ENCODE measurements at places on chromosomes 3 and 15.

DNA sequence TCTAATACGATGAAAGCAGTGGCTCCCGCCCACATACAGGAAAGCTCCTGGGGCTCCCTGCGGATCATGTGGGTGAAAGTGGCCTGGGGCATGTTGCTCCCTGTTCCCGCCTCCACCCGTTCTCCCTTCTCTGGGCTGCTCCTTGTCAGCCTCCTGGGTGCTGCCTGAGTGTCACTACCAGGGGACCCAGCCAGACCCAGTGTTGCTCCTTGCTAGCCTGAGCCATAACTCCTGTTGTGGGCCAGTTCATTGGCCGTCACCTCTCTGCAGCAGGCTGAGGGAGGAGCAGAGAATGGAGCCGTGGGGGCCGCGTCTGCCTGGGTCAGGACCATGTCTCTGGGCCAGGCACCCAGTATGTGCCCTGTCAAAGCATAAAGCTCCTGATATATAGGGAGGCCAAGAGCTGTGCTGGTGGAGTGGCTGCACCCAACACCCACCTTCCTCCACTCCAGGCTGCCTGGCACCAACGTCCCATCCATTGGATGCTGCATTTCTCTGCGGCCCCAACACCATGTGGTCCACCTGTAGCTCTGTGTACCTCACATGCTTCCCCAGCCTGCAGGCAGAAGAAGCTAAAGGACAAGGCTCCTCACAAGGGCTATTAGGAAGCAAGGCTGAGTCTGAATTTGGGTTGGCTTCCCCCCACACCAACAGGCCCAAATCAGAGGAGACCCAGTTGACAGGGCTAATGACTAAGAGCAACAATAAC lies 40.5 kb downstream of the KLF13 start:
- DNase-seq, result no peak
- H3K4me1 ChIP-seq, result peaks cover 75% of the 10 kb centered on the region
- no peaks in the 10 kb centered on the region for H3K36me3 ChIP-seq
- H3K27me3 ChIP-seq, result no peaks in the 10 kb centered on the region

DNA sequence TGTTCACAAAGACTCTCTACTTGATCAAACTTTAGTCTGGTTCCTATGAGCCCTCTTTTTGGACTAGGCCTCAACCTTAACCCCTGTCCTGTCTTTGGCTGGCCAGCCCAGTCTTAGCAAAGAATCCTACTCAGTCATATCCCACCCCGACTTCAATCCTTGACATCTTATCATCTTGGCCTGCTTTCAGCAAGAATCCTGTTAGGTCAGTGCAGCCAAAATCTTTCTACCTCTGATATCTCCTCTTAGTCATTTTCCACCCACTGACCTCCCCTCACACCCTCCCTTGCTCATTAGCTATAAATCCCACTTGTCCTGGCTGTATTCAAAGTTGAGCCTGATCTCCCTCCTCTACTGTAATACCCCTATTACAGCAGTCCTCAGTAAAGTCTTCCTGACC lies 286.1 kb downstream of the MAGI1 start:
- no peaks in the 10 kb centered on the region for H3K36me3 ChIP-seq
- no peaks in the 10 kb centered on the region for H3K27me3 ChIP-seq
- no peak for DNase-seq

GRCh38 chr3:11346416-11346815 lies 74.2 kb downstream of the ATG7 start:
- no peaks in the 10 kb centered on the region for H3K4me1 ChIP-seq
- peaks cover 44% of the 10 kb centered on the region for H3K36me3 ChIP-seq
- H3K27ac ChIP-seq, result no peak overlapping the region
- no peak for DNase-seq

DNA sequence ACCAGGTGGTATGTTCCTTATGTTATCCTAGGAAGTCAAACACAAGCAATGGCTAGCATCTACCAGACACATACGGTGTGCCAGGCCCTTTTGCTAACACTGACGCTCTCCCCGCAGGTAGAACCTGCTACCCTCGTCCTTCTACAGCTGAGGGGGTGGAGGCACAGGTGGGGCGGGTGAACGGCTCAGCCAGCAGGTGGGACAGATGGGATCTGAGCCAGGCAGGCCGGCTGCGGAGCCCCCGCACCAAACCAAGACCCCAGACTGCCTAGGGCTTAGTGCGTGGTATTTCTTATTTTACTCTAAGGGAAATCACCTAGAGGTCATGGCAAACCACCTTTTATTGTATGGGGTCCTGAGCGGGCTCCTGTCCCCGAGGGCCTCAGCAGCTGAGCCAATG lies 53.9 kb upstream of the PCSK6 start:
- no peaks in the 10 kb centered on the region for H3K36me3 ChIP-seq
- H3K27me3 ChIP-seq, result no peaks in the 10 kb centered on the region
- H3K27ac ChIP-seq, result no peak overlapping the region
- H3K4me3 ChIP-seq, result no peak overlapping the region
- DNase-seq, result no peak

GRCh38 chr15:50186090-50186489 lies 4.1 kb downstream of the SLC27A2 start:
- DNase-seq, result no peak
- no peaks in the 10 kb centered on the region for H3K36me3 ChIP-seq
- H3K27ac ChIP-seq, result no peak overlapping the region
- peaks cover 27% of the 10 kb centered on the region for H3K4me1 ChIP-seq
- H3K27me3 ChIP-seq, result no peaks in the 10 kb centered on the region

DNA sequence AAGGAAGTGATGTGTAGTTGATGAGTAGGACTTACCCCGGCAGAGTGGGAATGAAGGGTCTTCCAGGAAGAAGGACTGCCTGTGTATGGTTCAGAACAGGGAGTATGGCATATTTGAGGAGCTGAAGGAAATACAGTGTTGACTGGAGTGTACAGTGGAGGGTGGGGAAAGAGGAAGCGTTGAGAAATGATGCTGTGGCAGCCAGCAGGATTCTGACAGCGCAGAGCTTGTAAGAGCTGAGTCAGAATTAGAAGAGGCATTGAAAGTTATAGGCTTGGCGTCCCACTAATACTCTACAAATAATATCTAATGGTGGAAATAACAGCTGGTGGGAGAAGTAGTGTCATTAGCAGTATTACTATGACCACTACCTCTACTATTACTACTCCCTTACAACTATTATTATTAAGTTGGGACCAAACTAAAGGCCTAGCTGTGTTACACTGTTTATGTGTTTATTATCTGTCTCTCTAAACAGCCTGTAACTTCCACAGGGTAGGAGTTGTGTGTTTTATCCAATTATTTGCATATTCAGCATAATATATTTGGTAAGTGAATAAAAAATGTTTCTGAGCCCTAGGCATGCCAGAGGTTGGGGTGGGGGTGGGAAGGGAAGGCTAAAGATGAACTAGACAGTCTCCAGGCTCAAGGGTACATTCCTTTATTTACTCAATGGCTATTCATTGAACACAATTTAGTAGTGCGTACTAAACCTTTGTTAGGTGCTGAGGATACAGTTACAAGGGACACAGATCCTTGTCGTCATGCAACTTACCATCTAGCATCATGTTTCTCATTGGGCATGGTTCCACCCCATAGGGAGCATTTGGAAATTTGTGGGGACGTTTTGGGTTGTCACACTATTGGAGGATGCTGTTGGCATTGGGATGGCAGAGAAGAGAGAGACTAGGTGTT lies 428.8 kb upstream of the ONECUT1 start:
- H3K4me3 ChIP-seq, result no peak overlapping the region
- DNase-seq, result no peak
- no peaks in the 10 kb centered on the region for H3K27me3 ChIP-seq

DNA sequence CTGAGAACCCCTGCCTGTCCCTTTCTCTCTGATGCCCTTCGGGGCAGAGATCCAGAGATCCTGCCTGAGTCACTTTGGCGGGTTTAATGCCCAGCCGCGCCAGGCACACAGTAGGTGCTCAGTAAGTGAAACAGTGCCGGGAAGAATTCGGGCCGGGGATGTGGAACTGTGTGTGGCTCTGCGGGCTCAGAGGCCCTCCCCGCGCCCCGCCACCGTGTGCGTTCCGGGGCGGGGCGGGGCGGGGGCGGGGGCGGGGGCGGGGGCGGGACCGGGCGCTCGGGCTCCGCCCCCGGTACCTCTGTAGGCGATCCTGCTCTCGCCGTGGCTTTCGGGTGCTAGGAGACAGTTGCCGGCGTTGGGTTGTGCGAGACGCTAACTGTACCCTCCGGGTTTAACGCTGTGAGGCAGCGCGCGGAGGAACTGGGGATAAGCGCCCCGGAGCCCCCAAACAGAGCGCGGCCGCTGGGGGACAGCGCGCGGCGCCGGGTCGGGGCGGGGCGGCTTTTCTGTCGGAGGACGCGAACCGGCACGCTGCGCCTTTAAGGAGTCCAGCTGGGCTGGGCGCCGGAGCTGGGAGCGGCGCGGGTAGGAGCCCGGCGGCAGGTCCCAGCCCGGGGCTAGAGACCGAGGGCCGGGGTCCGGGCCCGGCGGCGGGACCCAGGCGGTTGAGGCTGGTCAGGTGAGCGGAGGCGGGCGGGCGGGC lies at the start of gene ABHD6:
Gene ABHD6 (plus strand): TSS at position 555 of the 703 bp plus-strand sequence. CDS start 18,795 bp downstream, outside the sequence.
- peak within 1 kb of the TSS; percentile 93 for H3K4me3 ChIP-seq
- H3K27ac ChIP-seq, result peak within 1 kb of the TSS; percentile 63
- no peaks in the 10 kb centered on the region for H3K27me3 ChIP-seq
- DNase-seq, result peak; percentile 93

DNA sequence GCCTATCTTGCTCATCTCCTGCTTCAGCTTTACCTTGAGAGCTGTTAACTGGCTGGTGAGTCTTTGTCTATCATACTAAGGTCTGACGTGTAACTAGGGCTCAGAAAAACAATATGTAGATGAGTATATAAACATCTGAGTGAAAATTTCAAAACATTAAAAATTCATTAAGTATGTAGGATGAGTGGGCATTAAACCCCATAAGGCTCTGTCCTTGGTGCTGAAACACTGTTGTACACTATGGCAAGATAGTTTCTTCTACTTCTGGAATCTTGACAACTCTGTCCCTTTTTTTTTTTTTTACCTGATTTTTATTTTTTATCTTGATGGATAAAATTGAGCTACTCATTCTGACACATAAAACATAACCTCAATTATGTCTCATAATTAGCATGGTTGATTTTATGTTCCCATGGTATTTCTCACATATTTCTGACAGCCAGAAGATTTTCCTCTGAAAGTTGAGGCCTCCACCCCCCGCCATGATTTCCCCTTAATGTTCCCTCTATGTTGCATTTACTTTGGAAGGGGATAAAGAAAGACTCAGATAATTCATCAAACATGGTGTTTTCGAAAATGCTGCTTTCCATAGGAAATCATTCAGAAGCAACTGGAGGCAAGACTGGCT lies 54.3 kb downstream of the DGKG start:
- no peak overlapping the region for H3K27ac ChIP-seq
- H3K27me3 ChIP-seq, result no peaks in the 10 kb centered on the region
- no peaks in the 10 kb centered on the region for H3K4me1 ChIP-seq
- H3K4me3 ChIP-seq, result no peak overlapping the region
- DNase-seq, result peak; percentile 27
- H3K36me3 ChIP-seq, result no peaks in the 10 kb centered on the region

- no peaks in the 10 kb centered on the region for H3K4me1 ChIP-seq
- no peak overlapping the region for H3K27ac ChIP-seq
- no peak overlapping the region for H3K4me3 ChIP-seq
- peaks cover 73% of the 10 kb centered on the region for H3K36me3 ChIP-seq
These were observed 13.4 kb upstream of the GHRL start for GRCh38 chr3:10306156-10306555.

DNA sequence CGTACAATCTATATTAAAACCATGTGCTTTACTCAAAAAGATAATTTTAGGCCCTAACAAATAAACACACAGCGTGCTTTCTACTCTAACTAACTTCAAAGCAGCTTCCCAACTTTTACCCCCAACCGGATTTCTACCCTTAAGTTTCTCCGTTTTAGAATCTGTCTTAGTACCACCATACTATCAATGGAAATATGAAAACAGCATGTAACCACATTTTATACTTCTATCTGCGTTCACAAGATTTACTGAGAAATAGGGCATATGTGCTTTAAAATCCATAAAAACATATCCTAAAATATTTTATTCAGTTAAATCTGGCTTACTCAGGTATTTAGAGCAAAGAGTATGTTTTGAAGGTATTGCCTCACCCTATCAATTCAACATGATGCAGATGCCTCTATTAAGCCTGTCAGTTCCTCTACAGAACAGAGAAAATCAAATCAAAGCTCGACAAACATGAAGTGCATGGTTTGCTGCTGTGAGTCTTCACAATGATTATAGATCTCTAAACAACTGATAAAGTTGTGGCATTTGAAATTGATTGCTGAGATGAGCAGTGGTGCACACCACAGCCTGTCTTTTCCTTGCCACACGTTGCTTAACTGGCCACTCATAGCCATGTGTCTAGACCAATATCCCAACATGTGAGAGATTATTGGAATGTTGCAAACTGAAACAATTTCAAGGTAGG lies 44.5 kb upstream of the ZPLD1 start:
- H3K27ac ChIP-seq, result no peak overlapping the region
- no peak for DNase-seq

- H3K27me3 ChIP-seq, result no peaks in the 10 kb centered on the region
- no peak overlapping the region for H3K27ac ChIP-seq
- no peaks in the 10 kb centered on the region for H3K36me3 ChIP-seq
- H3K4me3 ChIP-seq, result no peak overlapping the region
These were observed 102.2 kb upstream of the ARRDC4 start for GRCh38 chr15:97858296-97858695.

GRCh38 chr3:155424323-155424710 lies 130.8 kb upstream of the STRIT1 start:
- no peaks in the 10 kb centered on the region for H3K27me3 ChIP-seq
- H3K27ac ChIP-seq, result no peak overlapping the region
- no peak for DNase-seq
- H3K4me3 ChIP-seq, result no peak overlapping the region

DNA sequence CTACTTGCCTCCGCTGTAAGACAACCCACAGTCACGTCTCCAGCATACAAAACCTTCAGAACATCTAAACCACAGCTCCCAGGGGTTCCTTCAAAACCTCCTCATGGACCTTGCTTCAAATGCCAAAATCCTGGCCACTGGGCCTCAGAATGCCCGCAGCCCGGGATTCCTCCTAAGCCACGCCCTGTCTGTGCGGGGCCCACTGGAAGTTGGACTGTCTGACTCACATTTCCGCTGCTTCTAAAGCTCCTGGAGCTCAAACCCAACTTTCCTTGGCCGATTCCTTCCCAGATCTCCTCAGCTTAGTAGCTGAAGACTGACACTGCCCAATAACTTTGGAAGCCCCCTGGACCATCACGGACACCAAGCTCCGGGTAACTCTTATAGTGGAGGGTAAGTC lies 17.9 kb upstream of the OR5H6 start:
- H3K27me3 ChIP-seq, result no peaks in the 10 kb centered on the region
- H3K4me3 ChIP-seq, result no peak overlapping the region
- no peaks in the 10 kb centered on the region for H3K36me3 ChIP-seq
- no peaks in the 10 kb centered on the region for H3K4me1 ChIP-seq

DNA sequence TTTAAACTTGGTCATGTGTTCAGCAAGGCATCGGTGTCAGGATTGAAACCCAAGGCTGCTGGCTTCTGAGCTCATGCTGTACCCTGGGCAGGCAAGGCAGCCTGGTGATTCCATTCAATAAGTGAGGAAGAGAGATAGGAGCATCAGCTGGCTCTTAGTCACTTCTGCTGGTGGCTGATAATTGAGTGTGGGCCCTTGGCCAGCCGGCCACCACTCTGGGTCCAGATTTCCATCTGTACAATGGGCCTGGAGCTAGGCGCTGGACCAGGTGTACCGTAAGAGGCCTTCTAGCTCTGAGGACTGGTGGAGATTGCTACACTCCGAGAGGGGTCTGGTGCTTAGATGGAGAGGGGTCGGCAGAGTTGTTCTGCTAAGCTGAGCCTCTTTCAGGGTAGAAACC lies 4.3 kb downstream of the CD276 start:
- H3K4me1 ChIP-seq, result peaks cover 12% of the 10 kb centered on the region
- H3K27me3 ChIP-seq, result peaks cover 49% of the 10 kb centered on the region
- no peaks in the 10 kb centered on the region for H3K36me3 ChIP-seq
- no peak for DNase-seq
